SJCRH30 (cell line): ENCODE measurements at places on chromosomes 12 and 14. TPM values are rescaled to one million over a fixed set of nuclear protein-coding genes. Genes with fewer than 3 reads are reported as not detected.

GRCh38 chr12:86228656-86229055, 27.5 kb downstream of the MGAT4C start:
- DNase-seq, result no peak

GRCh38 chr12:29431513-29431912, 50.5 kb upstream of the ERGIC2 start:
- DNase-seq, result no peak

GRCh38 chr14:22515929-22516328, 73.1 kb downstream of the DAD1 start:
- no peak for DNase-seq

- DNase-seq, result no peak
Observed at GRCh38 chr14:61568572-61569011, 126.7 kb upstream of the HIF1A start.

GRCh38 chr14:75307700-75308379, 29.2 kb downstream of the FOS start:
- peak; percentile 73 for DNase-seq

DNA sequence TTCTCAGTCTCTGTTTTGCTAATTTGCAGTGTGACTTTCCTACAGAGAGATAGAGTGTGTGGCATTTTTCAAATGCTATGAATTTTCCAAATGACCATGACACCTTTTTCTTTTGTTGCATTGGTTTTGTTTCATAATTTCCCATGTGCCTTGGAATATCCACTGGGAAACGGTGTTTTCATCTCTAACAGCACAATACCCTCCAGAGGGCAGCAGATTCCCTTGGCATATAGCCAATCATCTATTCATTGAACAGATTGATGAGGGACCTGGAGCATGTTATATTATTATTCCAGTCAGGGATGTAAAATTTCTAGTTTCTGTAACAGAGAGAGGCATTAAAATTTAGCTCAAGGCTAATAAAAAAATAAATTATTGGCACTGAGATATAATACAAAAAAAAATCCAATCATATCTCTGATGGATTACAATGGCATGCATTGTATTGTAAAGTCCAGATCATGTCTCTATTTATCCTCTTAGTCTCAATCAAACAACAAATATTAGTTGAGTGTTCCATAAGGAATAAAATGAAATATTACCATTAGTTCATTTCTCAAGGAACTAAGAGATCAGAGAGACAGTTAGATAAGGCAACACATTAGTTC, 29.6 kb upstream of the NTN4 start:
- DNase-seq, result peak; percentile 15

DNA sequence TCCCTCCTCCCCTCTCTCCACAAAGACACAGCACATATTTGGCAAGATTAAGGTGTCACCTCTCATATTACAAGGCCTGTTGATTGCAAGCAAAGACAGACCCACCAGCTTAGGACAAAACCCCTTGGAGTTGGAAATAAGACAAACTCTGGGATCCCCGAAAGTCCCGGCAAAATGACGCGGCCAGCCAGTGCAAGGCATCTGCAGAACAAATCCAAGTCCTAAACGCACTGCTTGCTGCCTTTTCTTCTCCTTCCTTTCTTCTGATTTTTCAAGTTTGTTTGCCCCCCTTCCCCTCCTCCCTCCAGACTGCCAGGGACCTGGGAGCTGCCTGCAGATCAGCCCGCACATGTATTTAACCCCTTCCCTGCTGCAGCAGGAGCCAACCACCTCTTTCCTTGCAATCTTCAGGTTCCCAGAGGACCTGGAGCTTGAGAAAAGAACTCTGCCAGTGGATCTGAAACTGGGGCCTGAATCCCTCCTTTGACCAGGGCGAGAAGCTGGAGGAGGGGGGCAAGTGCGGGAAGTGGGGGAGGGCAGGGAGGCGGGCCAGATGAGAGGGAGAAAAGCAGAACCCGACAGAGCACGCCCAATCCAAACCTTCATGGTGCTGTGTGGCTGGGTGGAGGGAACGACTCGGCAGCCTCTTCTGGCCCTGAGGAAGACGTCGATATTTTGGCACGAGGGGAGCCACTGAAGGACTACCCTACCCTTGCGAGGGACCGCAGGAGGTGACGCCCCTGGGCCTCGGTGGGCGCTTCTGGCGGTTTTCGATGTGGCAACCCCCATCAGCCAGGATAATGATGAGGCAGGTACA, 2.0 kb upstream of the NTF3 start:
- DNase-seq, result peak; percentile 45

DNA sequence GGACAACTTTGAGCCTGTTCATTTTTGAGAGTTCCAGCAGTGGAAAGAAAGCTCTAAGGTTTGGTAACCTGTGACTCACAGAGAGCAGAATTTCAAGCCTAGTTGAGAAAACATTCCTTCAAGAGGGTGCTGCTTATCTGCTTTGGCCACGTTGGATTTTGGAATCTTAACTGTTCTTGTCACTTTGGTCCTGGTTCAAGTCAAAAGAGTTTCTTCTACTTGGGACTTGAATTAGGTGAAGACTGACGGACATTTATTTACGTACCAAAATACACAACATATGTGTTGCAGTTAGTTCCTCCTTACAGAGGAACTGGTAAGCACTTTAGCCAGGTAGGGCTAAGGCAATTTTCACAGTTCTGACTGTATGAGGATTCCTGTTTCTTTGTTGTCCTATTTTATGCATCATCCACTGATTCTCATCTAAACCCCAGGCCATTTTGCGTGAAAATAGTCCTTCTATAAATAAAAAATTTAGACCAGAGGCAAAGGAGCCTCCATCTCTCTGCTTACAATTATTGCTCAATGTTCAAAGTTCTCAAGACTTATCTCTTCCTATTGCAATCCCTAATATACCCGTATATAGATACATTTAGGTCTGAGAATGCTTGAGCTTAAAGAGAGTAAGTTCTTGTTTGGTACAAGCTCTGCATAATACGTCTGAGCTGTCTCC, 580.9 kb downstream of the DIO2 start:
- DNase-seq, result no peak

DNA sequence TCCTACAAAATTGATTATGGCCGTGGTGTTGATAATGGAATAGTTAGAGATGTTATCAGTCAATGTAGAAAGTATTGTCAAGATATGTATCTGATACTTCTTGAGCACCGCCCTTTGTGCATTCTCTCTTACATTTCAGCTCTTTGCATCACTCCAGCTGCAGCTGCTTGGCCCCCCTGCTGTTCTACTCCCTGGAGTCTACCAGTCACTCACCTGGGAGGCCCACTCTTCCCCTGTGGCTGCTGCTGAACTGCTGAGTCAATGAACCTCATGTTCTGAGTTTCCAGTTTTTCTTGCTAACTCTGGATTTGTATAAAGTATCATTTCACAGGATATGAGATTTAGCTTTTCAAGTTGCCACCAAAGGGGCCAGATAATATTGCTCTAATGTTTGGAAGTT, 312.8 kb upstream of the SLC16A7 start:
- peak; percentile 2 for DNase-seq

DNA sequence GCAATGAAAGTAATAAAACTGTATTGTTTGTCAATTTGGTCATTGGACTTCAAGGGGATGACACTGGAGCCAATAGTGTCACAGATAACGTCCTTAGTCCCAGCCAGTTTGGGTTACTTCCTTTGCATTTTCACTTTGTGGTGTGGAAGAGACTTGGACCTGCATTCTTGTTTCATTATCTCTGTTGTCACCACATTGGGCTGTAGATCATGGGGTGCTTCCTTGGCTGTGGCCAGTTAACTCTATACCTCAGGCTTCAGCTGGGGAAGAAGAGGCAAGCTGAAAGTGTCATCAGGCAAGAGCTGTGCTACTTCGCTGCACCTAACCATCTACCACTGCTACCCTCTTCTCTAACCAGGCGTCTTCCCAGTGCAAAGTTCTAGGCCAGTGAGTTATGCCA, 15.1 kb upstream of the CISTR start:
- no peak for DNase-seq

DNA sequence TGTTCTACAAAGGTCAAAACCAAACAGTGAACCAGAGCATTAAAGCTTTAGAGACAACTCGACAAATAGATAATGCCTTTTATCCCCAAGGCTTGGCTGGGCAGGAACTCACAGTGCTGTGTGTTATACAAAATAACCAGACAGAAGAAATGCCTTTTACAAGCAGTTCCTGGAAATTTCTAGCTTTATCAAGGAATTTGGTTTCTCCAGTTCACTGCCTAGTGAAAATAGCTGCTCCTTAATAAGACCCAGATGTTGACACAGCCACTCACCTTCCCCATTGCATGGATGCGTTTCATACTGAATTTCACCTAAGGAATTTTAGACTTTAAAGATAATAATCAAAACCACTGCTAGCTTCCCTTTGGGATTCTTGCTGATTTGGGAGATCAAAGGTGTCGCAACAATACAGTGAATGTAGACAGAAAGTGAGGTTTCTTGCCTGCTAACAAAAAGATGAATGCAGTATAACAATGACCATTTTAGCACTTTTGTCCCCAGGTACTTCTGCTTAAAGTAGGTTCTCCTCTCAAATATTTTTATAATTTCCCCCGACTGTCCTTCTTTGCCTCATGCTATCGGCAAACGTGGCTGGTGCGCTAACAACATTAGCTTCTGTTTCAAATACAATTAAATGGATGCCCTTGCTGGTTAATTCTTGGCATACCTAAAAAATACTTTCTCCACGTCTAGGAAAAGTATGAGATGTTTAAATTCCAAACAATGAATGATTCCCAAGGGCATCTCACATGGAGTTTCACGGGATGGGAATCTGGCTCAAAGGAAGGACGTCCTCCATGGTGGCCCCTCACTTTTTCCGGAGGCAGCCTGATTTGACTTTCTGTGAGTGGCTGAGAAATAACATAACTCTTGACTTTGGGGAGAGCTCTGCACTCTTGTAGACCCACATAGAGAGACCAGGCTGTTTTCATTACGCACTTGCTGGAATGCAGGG, 162.4 kb downstream of the C12orf75 start:
- no peak for DNase-seq

- no peak for DNase-seq
Observed at GRCh38 chr14:75559045-75559444, 19.4 kb upstream of the FLVCR2 start.

- no peak for DNase-seq
Observed at GRCh38 chr12:52992699-52993557, 13.3 kb upstream of the EIF4B start.

GRCh38 chr12:67056329-67056728, 212.8 kb upstream of the CAND1 start:
- DNase-seq, result no peak

DNA sequence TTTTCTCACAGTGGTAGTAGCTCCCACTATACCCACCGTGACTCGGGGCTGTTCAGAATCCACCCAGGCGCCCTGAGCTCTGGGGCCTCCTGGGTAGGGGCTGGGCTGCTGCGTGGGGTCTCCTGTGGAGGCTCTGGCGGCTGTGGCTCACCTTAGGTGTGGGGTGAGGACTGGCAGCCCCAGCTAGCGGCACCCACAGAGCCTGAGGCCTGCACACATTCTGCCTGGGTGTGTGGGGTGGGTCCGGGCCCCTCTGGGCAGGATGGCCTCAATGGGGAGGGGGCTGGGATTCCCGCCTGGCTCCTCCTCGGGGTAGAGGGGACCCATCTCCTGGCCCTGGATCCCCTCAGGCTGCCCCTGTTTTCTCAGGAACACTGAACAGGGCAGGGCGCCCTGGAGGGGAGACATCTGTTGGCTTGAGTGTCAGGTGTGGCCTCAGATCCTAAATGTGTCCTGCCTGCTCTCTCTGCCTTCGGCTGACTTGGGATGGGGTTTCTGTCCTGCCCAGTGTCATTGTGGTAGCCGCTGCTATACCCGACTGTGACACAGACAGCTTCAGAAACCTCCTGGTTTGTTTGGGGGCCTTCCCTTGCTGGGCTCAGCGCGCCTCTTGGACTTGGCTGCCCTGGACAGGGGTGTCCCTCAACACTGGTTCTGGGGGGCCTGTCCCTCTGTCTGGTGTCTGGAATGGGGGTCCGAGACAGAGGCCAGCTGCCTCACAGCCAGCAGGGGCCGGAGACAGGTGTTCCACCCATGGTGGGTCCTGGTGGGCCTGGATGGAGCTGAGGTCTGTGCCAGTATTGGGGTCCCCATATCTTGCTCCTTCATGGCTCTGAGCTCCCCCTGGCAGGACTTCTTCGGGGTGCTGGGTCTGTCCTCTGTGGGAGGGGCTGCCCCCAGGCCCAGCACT, 354.9 kb downstream of the TMEM121 start:
- no peak for DNase-seq

DNA sequence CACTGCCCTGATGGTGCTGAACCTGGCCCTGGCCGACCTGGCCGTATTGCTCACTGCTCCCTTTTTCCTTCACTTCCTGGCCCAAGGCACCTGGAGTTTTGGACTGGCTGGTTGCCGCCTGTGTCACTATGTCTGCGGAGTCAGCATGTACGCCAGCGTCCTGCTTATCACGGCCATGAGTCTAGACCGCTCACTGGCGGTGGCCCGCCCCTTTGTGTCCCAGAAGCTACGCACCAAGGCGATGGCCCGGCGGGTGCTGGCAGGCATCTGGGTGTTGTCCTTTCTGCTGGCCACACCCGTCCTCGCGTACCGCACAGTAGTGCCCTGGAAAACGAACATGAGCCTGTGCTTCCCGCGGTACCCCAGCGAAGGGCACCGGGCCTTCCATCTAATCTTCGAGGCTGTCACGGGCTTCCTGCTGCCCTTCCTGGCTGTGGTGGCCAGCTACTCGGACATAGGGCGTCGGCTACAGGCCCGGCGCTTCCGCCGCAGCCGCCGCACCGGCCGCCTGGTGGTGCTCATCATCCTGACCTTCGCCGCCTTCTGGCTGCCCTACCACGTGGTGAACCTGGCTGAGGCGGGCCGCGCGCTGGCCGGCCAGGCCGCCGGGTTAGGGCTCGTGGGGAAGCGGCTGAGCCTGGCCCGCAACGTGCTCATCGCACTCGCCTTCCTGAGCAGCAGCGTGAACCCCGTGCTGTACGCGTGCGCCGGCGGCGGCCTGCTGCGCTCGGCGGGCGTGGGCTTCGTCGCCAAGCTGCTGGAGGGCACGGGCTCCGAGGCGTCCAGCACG, 4.7 kb downstream of the LTB4R start:
- DNase-seq, result no peak

DNA sequence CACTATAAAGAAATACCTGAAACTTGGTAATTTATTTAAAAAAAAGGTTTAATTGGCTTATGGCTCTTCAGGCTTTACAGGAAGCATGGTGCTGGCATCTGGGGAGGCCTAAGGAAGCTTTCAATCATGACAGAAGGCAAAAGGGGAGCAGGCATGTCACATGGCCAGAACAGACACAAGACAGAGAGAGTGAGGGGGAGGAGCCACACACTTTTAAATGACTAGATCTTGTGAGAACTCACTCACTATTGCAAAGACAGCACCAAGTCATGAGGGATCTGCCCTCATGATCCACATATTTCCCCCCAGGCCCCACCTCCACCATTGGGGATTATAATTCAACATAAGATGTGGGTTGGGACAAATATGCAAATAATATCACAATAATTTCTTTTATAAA, 355.6 kb downstream of the DAD1 start:
- DNase-seq, result no peak

- no peak for DNase-seq
Observed at GRCh38 chr14:74952697-74953484, 2.5 kb downstream of the PGF start.

RAD9B gene
- 1.1 and 2.7 TPM in 2 replicates for total RNA-seq

RXYLT1 gene
- total RNA-seq, result 24.9 and 28.6 TPM in 2 replicates

INHBC gene
- total RNA-seq, result 0.28 and 0.41 TPM in 2 replicates

RIPK3 gene
- total RNA-seq, result not detected in 2 replicates

FGF6 gene
- not detected in 2 replicates for total RNA-seq

JPH4 gene
- 0.10 TPM in 2 replicates for total RNA-seq

STRAP gene
- total RNA-seq, result 171 and 173 TPM in 2 replicates

SLC35F4 gene
- total RNA-seq, result not detected in 2 replicates

ANKRD33 gene
- not detected in 2 replicates for total RNA-seq

KERA gene
- not detected in 2 replicates for total RNA-seq

KRT81 gene
- 0.06 TPM in 1 of 2 replicates, not detected in the other for total RNA-seq

KITLG gene
- 13.2 and 14.5 TPM in 2 replicates for total RNA-seq
